ENCODE measurements at places on chromosomes 16 and 17.

DNA sequence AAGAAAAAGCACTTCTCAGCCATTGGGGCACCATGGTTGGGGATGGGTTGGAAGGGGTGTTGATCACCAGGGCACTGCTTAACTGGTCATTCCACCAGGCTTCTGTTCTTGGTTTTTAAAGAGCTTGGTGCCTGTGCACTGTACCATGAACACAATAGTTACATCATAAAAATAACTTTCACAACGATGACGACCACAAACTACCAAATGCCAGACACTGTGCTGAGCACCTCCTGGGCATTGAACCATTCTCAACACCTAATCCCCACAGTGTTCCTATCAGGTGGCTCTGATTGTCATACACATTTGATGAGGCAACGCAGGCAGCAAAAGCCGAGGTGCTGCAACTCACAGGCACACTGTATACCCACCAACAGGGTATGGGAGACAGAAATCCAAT, 208.0 kb downstream of the FOXL1 start:
- DNase-seq = no peak

DNA sequence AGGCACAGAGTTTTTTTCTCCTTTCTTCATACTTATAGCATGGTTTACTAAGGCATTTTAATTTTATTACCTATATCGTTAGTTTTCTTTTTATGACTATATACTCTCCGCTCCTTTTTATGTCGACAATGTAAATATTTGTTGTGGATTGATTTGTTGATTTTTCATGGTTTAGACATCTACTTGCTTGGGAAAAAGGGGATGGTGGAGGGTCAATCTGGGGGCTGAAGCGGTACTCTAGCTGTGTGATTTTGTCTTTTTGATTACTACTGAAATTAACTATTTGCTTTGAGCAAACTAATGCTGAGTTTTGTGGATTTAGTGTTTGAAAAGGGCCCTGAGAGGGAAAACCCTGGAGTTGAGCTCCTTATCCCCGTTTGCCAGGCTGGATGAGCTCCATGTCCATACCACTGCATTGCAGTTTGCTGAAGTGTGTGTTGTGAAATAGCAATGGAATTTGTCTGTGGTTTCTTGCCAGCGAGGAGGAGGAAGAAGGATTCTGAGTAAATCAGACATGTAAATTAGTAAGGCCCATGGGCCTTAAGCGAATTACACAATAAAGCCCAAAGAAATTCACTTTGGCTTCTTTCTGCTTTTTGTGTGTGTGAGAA, 72.0 kb downstream of the FTO start:
- peak; percentile 16 for DNase-seq

- DNase-seq = no peak
Measured at GRCh38 chr17:68532826-68533225, 20.6 kb downstream of the PRKAR1A start.

GRCh38 chr17:28901866-28902818, 737 bp downstream of the DHRS13 start:
- DNase-seq = peak; percentile 52

- DNase-seq = no peak
Measured at GRCh38 chr17:9886141-9886930, 18.7 kb downstream of the RCVRN start.

- no peak for DNase-seq
Measured at GRCh38 chr17:55268649-55269480, 4.1 kb downstream of the HLF start.

DNA sequence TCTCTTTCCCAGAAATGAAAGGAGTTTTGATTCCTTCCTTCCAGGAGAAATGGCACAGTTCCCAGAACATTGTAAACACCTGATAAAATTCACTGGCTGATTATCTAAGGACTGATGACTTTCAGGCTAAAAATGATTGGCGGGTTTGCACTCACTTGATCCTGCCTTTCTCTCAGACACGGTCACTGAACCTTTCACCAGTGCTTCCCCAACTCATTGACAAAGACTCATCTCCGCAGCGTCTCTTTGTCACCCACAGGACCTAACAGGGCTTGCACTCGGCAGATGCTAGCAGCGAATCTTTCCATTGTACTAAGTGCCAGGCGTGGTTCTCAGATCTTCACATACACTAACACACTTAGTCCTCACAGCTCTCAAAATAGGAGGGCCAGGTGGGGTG, 7.3 kb upstream of the DHRS7C start:
- no peak for DNase-seq

GRCh38 chr17:38459567-38459966, 31.3 kb downstream of the ARHGAP23 start:
- DNase-seq = no peak

- DNase-seq = no peak
Measured at GRCh38 chr17:44549686-44550085, 7.6 kb upstream of the FZD2 start.

- DNase-seq = no peak
Measured at GRCh38 chr17:57920916-57921703, 34.1 kb downstream of the CUEDC1 start.

GRCh38 chr17:31494259-31495021, 103.0 kb downstream of the RAB11FIP4 start:
- no peak for DNase-seq

DNA sequence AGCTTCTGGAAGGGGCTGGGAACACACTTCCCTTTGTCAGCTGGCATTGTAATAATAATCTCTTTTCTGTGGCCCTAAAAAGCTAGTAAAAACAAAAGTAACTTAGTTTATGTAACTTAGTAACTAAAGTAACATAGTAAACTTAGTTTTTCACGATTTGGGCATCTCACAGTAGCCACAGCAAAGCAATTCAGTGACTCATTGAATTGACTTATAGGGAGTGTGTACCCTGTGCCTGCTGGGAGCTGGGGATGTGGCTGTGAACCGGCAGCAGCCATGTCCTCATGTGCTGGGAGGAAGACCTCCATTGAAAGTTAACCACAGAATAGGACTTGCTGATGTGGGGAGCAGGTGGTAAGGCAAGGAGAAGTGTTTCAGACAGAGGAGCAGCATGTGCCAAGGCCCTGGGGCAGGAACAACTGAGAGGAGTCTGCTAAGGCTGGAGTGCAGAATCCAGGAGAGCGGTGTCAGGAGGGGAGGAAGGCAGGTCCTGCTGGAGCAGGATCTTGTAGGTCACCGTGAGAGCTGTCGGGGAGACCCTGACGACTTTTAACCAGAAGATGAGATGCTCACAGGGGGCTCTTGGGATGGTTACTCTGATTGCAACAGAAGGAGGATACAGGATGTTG, 112.8 kb downstream of the PLCG2 start:
- no peak for DNase-seq

- DNase-seq = no peak
Measured at GRCh38 chr17:27545562-27546229, 85.3 kb upstream of the LGALS9 start.

- DNase-seq = peak; percentile 48
Measured at GRCh38 chr17:28599311-28600184, 723 bp upstream of the SPAG5 start.

- peak; percentile 84 for DNase-seq
Measured at GRCh38 chr16:88533932-88534637, 36.1 kb upstream of the ZC3H18 start.

- DNase-seq = no peak
Measured at GRCh38 chr16:54055191-54055590, 231.4 kb downstream of the IRX3 start.

DNA sequence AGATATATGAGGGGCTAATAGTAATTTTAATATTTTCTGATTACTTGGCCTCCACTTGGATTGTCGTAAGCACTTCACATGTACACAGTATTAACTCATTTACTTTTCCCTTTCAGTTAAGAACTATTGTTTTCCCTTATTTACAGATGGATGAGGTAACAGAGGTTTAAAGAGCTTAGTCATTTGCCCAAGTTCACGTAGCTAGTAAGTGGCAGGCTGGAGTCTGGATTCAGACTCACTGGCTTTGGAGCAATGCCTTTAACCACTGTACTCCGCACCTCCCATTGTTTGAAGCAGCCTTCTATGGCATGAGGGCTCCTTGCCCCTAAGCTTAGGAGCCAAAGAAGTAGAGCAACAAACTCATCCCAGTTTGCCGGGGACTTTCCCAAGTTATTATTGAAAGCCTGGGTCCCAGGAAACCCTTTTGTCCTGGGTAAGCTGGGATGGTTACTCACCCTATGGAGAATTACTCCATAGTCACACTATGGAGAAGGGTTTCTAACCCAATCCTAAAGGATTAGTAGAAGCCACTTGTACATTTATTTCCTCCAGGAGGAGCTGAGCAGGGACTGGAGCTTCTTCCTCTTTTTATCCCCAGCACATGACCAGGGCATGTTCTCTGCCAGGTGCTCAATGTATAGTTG, 12.3 kb downstream of the FOXL1 start:
- DNase-seq = no peak

DNA sequence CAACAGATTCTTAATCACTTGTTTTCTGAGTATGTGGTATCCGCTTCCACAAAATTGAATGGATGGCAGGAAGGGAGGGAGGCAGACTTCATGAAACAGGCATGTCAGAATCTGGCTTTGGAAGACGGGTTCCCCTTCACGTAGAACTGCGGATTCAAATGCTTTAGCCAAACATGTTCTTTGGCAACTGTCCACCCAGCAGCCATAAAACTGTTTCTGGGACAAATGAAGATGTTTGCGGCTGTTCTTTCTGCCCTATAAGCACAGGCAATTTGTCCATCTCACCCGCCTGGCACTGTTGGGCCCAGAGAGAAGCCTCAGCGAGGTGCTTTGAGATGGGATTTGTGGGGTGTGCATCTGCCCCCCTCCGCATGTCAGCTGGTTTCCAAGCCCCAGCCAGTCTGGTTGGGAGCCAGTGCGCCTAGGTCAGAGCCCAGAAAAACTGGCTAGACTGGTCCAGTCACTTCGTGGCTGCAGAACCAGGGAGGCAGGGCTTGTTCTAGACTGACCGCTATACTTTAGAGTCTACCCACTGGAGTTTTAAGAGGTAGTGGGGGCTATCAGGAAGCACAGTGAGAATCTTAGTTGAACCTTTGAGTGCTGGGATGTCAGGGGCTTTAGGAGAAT, 6.3 kb downstream of the CRHR1 start:
- DNase-seq = no peak

- DNase-seq = peak; percentile 64
Measured at GRCh38 chr17:44220213-44221083, 973 bp upstream of the UBTF start.

- no peak for DNase-seq
Measured at GRCh38 chr16:55035956-55036355, 105.3 kb downstream of the IRX5 start.

GRCh38 chr16:67326472-67327309, at the start of the genes KCTD19 and LRRC36:
TSS of gene KCTD19 (minus strand) at chr16:67326741. CDS start at chr16:67326707, 34 bp downstream.
TSS of gene LRRC36 (plus strand) at chr16:67326815. CDS start at chr16:67326863, 48 bp downstream.
- peak; percentile 65 for DNase-seq

GRCh38 chr17:8173056-8173870, 2.9 kb downstream of the TMEM107 start:
- no peak for DNase-seq

DNA sequence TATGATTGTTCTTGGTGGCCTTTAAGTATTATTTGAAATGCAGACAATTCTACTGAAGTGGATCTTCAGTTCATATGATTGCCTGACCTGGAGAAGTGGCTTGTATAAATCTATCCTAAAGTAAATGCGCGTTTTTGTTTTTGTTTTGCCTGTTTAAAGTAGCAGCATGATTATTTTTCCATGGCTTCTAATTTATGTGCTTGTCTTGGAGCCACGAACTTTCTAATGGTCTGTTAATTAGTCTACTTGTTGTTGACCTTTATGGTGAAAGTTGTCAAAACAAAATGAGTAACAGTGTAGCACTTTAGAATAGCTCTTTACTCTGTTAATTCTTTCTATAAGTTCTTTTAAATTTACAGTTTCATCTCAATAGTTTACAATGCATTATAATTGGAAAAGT, 1.7 kb downstream of the PRKAR1A start:
- no peak for DNase-seq

GRCh38 chr17:27919079-27919478, 25.9 kb upstream of the LYRM9 start:
- no peak for DNase-seq

- DNase-seq = no peak
Measured at GRCh38 chr16:25893332-25893731, 201.6 kb downstream of the HS3ST4 start.

DNA sequence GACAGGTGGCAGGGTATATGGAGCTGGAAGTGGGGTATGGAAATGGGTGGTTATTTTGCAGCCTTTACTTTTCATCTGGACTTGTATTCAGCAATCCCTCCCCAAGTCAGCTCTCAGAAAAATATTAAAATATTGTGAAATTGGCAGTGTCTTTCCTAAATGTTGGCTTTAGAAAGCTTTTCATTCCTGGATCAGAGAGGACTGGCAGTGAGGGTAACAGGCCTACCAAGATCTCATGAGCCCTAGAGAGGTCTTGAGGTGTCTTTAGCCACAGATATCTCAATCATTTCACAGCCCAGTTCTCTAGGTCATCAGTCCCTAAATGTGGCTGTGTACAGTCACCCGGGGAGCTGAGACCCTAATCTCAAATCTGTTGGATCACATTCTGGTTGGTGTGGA, 22.5 kb downstream of the SLC7A6OS start:
- DNase-seq = no peak

DNA sequence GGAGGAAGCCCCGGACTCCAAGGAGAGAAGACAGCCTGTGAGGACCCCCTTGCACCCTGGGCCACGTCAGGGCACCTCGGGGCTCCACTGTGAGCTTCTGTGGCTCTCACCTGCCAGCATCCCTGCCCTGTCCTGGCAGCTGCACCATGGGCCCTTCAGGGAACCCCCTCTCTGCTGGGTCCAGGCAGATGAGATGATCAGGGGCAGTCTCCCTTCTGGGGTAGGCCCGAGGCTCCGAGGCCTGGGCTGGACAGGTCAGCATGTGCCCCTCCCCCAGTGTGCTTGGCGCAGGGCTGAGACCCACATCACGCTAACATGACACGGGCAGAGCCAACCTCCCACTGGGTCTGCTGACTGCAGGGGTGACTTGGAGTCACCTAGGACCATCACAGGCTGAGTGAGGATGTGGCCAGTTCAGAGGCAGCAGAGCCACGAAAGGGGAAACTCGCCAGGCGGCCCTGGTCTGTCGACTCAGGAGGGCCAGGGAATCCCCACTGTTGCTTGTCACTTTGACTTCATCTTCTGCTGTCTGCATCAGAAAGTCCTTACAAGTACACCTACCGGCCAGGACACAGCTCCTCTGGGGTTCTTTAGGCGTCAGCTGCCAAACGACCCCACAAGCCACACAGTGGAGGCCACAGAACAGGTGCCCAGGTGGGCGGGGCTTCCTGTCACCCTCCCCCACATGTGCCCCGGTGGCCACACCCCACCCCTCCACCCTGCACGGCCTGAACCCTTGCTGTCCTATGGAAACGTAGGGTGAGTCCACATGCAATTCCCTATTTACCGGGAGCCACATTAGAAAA, 2.2 kb downstream of the GALNS start:
- DNase-seq = no peak

- no peak for DNase-seq
Measured at GRCh38 chr16:80317599-80318037, 223.2 kb upstream of the DYNLRB2 start.

- DNase-seq = no peak
Measured at GRCh38 chr17:80727409-80727755, 182.7 kb downstream of the RPTOR start.

DNA sequence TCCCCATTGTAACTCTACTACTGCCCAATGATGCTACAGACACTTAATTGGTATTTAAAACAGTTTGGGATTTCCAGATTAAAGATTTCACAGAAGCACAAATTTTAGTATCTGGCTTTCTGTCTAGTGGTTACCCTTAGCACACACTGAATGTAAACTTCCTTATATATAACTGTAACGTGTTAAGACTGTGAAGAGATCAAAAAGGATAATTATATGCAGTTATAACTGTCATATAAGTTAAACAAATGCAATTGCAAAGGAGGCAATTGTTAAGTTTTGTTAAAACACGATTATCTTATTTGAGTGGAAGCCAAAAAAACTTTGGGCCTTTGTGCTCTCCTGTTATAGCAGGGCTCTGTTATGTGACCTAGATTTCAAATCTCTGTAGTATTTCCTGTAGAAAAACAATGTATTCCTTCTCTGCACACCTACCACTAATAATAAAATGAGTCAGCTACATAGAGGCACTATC, 147.9 kb downstream of the STXBP4 start:
- DNase-seq = no peak

Data from heart right ventricle (tissue), 16 donors.